ENCODE measurements at places on chromosomes 5 and 9.

DNA sequence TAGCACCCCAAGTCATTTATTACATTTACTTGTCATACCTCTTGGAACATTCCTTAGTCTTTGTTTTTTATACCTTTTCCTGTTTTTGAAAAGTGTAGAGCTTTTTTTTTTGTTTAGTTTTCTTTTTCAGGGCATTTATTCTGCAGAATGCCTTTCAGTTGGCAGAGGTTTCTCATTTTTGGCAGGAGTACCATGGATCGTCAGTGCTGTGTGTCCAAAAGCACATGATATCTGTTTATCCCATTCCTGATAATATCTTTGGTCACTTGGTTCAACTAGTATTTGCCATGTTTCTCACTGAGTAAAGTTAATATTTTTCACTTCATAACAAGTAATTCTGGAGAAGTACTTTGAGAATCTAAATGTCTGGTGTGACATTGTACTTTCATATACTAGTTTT is 10.7 kb downstream of the OGN start:
- DNase-seq, result no peak

- DNase-seq, result no peak
These were observed 166.4 kb upstream of the OTULINL start for GRCh38 chr5:14415024-14415697.

DNA sequence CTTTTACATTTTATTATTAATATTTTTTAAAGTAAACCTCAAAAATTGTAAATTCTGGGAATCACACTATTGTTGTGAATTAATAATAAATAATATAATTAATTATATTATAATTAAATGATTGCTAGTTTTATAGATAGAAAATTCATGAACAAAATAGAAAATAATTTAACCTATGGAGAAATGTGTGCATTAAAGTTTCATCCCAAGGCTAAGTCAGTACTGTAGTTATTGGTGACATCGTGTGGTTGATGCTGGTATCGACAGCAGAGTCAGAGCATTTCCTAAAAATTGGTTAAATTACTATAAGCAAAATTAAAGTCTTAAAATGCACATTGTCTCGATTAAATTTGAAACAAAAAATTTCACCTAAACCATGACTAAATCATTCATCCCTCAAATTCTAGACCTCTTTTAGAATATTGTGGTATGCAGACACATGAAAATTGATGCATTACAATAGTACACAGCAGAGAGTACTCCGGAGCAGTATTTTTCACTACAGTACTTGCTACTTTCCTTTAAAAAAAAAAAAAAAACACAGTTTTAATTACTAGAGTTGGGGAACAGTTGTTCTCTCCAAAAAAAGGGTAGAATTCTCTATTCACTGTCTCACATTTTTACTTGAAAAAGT is 73.9 kb downstream of the RORB start:
- no peak for DNase-seq

- no peak for DNase-seq
These were observed 536.8 kb downstream of the BNC2 start for GRCh38 chr9:16333691-16334090.

- DNase-seq, result no peak
These were observed 168.1 kb downstream of the PDE4D start for GRCh38 chr5:59725392-59725767.

GRCh38 chr9:93059715-93060578 is 1.4 kb downstream of the SUSD3 start:
- no peak for DNase-seq

DNA sequence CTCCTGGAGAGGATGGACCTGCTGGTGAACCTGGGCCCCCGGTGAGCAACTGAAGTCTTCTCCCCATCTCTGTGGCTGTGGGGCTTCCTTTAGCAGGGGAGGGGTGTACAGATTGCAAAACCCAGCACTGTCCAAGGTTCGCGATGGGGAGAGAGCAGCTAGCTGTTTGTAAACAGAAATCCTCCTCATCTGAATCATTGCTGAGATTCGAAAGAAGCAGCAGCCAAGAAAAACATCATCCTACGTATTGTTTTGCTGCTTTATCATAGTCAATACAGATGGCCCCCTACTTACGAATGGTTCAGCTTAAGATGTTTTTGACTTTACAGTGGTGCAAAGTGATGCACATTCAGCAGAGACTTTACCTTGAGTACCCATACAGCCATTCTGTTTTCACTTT is 80.0 kb upstream of the TGFBR1 start:
- DNase-seq, result no peak
